ENCODE measurements at places on chromosomes 11 and 22. TPM values are rescaled to one million over a fixed set of nuclear protein-coding genes. Genes with fewer than 3 reads are reported as not detected.

DNA sequence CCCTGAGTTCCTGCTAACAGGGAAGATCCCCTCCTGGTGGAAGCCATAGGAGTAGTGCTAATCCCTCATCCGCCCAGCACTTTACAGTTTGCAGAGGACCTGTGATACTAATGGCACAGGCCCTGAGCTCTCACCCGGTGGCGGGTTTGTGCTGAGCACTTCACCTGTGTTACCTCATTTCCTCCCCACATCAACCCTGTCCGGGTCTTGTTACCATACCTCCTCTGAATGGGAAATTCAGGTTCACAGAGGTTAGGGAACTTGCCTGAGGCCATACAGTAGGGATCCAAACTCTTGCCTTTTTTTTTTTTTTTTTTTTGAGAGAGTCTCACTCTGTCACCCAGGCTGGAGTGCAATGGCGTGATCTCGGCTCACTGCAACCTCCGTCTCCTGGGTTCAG lies 25.2 kb downstream of the CAPN1 start:
- DNase-seq, result no peak

- no peak for DNase-seq
Measured at GRCh38 chr11:57354699-57355098, 16.5 kb downstream of the P2RX3 start.

Gene CST6
- 0.50 TPM for total RNA-seq

Gene MCAT
- 10.5 TPM for total RNA-seq

DNA sequence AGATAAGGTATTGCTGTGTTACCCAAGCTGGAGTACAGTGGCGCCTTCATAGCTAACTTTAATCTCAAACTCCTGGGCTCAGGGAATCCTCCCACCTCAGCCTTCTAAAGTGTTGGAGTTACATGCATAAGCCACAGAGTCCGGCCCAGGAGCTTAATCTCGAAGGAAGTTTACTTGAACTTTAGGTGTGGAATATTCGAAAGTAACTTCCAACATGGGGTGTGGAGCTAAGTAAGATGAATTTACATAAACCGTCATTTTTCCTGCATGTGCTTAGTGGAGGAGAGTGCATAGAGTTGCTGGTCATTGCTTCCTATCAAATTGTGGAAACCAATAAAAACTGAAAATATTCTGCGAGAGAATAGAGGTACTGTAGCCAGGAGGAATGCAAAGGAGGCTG lies 1.5 kb downstream of the ATG13 start:
- no peak for DNase-seq

- no peak for DNase-seq
Measured at GRCh38 chr11:2781408-2782274, 81.8 kb upstream of the KCNQ1OT1 start.

DNA sequence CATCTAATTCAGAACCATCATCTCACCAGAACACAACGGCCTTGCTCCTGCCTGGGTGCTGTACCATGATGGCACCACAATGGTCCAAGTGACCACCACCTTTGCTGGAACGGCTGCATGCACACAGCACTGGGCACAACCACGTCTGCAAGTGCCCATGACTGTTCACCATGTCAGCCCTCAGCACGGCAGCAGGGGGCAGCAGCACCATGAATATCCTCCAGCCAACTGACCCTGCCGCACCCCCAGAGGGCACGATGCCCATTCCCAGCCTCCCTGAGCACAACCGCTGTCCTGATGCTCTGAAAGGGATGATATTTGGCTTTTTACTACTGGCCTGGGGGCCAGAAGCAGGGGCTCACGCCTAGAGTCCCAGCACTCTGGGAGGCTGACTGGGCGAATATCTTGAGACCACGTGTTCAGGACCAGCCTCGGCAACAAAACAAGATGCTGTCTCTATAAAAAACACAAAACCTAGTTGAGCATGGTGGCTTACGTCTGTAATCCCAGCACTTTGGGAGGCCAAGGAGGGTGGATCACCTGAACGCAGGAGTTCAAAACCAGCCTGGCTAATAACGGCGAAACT lies 25.7 kb downstream of the DRD4 start:
- DNase-seq, result peak; percentile 65

DNA sequence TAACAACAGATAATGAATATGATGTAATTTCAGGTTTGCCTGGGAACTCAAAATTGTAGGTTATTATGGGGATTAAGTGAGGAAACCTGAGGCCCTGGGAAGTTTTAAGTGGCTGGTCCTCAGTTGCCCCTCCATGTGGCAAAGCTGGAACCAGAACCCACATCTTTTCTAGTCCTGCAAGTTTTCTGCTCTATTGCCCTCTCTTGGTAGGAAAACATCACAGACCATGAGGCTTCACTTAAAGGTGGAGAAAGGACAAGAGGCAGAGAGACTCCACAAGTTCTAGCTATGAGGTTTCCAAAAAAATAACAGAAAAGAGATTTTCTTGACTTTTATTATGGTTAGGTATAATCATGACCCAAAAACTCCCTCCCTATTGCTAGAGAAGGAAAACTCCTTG lies 115.5 kb upstream of the DDI1 start:
- no peak for DNase-seq

Gene ARHGEF12
- 24.9 TPM for total RNA-seq

Measured in neural progenitor cell (in vitro differentiated cells).